ENCODE measurements at places on chromosomes 1 and 21.

GRCh38 chr1:108646648-108647269, 14.1 kb downstream of the HENMT1 start:
- DNase-seq, result no peak

GRCh38 chr1:236147521-236148469, 5.5 kb downstream of the GPR137B start:
- no peak for DNase-seq

DNA sequence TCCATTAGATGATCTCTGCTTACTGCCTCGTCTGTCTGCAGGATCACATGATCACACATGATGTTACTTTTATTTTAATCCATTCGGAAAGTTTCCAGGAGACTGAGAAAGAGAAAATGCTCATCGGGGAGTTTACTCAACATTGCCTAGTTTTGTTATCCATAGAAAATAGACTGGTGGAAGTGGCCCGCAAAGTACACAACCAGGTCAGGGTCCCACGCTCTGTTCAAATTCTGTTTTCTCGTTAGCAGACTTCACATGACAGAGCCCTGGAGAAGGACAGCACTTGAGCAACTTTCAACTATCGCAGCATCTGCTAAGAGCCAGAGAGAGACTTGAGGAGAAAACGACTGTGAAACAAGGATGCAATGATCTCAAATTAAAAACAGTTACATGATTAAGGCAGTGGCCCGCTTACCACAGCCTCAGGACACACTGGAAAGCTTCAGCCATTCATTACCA, 44.2 kb downstream of the ADAMTS1 start:
- DNase-seq, result no peak

DNA sequence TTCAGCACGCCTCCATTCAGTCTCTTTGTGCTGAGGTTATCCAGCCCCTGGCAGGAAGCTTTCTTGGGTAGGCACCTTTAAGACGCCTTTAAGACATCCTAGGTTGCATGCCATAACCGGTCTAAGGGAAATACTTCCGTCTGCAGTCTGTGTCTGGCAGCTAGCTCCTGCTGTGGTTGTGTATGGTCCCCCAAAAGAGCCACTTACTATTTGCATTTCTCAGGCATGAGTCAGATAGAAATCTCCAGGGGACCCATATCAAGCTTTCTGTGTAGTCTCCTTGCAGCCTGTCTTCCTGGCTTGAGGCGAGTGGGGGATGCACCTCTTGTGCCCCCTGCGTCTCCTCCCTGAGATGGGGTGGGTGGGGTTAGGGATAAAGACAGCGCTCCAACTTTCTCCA, 10.0 kb upstream of the RYR2 start:
- no peak for DNase-seq

- no peak for DNase-seq
Measured at GRCh38 chr1:244460197-244460596, 876 bp upstream of the CATSPERE start.

GRCh38 chr21:25862112-25862511, 127.3 kb downstream of the GABPA start:
- DNase-seq, result no peak

GRCh38 chr21:38402291-38402690, 96.0 kb downstream of the ERG start:
- no peak for DNase-seq

GRCh38 chr1:160117709-160118183, 2.2 kb downstream of the ATP1A2 start:
- DNase-seq, result no peak

DNA sequence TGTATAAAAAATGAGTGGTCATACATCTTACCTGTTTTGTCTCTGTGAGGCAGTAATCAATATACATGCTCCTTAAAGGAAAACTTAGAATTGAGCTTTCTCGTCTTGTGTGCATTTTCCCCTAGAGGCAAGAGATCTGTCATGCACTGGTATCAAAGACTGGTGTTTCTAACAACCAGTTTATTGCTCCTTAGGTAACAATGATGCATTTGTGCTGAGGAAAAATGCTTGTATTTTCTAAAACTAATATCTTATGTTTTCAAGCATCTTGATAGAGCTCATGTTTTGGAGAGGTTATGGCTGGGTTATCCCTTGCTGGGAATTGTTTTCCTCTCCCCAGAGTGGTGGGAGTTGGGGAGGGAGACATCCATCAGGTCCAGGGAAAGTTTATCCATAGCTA, 23.9 kb upstream of the CCDC190 start:
- no peak for DNase-seq

GRCh38 chr21:30463713-30464112, 16.5 kb downstream of the KRTAP19-1 start:
- DNase-seq, result no peak

GRCh38 chr1:212235857-212236256, 49.4 kb upstream of the PPP2R5A start:
- no peak for DNase-seq

DNA sequence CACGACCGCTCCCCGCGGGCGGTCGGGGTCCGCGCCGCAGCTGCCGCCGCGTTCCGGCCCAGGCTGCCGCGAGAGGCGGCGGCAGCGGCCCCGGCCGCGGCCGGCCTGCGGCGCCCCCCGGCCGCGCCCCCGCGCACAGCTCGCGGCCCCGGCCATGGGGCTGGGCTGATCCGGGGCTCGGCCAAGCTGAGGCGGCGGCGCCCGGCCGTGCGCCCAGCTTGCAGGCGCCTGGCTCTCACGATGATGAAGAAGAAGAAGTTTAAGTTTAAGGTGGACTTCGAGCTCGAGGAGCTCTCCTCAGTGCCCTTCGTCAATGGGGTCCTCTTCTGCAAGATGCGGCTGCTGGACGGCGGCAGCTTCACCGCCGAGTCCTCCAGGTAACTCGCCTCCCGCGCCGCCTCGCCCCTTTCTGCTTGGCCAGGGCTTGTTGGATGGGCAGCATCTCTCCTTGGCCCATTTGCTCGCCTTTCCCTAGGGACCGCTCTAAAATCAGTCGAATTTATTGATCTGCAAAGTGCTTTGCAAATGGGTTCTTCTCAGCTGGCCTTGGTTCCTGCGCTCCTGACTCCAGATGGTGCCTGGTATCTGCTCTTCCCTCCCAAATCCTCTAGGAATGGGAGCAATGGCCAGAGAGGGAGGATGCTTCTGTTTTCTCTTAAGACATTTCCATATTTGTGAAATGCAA, 431 bp downstream of the EEIG2 start:
- DNase-seq, result no peak

DNA sequence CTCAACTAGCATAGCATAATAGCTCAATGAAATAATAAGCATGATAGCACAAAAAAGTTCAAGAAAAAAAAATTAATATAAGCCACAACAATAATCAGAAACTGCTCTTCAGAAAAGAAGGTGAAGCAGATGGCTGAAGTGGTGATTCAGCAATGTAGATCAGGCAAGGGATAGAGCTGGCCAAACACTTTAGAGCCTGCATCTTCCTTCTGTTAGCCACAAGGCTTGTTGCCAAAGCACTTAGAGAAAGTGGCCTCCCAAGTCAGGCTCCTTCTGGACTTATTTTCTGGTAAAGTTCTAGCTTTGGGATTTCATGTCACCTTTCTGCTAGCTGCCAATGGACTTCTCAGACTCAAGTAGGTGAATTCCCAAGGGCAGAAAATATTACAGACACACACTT, 60.3 kb upstream of the C1orf87 start:
- DNase-seq, result no peak

DNA sequence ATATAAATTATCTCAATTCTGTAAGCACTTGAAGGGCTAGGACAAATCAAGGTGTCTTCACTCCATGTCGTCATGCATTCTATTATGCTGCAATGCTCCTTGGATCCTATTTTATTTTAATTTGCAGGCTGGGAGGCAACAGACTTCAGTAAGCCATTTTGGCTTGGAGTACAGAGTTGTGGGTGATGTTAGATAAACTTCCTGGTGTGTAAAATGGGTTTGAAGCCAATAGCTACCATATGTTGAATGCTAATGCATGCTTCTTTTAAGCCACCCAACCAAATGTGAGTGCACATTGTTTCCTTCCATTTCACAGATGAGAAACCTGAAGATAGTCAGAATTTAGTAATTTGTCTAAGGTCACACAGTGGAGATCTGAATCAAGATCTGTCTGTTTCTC, 482.8 kb downstream of the DISC1 start:
- no peak for DNase-seq
